Activated naive CD4-positive, alpha-beta T cell treated with anti-CD3 and anti-CD28 coated beads, Interleukin-2, amount 10 ng/mL, durations not matched to agents 7 days and 5 days (primary cell): ENCODE measurements at places on chromosomes 13 and 19.

DNA sequence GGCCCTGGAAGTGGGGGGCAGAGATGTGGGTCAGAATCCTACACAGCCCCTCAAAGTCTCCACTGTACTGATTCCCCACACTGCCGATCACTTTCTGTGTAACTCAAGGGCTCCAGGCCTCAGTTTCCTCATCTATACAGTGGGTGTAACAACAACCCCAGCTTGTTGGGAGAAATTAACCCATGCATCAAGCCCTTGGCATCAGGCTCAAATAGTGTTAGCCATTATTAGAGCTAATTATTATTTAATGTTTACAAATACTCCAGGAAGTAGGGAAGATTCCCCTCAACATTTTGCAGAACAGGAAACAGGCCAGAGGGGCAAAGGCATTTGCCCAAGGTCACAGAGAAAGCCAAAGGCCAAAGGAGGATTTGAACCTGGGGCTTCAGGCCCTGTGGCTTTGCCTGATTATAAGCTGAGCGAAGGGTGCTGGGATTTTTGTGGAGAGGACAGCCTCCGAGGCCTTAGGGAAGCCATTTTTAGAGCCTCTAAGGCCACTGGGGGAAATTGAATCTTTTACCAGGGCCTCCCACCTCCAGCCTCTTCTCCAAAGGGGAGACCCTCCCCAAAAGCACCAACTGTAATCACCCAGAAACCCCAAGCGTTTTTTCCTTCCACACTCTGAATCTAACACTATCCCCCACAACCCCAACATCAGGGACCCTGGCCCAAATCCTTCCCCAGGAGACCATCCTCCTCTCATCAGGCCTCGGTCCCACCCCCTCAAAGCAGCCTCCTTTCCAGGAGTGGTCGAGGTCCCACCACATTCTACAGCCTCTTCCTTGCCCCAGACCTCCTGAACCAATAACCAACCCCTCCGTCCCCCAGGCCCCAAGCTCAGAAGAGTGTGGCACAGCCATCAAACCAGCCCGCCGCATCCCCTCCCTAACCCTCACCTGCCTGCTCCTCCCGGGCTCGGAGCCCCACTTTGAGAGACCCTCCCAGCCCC, 1.1 kb downstream of the FKBP8 start:
- H3K27me3 ChIP-seq = peaks cover 14% of the 10 kb centered on the region
- peaks cover 34% of the 10 kb centered on the region for H3K4me1 ChIP-seq
- H3K27ac ChIP-seq = peak overlapping the region; percentile 88
- H3K36me3 ChIP-seq = peaks cover 16% of the 10 kb centered on the region

DNA sequence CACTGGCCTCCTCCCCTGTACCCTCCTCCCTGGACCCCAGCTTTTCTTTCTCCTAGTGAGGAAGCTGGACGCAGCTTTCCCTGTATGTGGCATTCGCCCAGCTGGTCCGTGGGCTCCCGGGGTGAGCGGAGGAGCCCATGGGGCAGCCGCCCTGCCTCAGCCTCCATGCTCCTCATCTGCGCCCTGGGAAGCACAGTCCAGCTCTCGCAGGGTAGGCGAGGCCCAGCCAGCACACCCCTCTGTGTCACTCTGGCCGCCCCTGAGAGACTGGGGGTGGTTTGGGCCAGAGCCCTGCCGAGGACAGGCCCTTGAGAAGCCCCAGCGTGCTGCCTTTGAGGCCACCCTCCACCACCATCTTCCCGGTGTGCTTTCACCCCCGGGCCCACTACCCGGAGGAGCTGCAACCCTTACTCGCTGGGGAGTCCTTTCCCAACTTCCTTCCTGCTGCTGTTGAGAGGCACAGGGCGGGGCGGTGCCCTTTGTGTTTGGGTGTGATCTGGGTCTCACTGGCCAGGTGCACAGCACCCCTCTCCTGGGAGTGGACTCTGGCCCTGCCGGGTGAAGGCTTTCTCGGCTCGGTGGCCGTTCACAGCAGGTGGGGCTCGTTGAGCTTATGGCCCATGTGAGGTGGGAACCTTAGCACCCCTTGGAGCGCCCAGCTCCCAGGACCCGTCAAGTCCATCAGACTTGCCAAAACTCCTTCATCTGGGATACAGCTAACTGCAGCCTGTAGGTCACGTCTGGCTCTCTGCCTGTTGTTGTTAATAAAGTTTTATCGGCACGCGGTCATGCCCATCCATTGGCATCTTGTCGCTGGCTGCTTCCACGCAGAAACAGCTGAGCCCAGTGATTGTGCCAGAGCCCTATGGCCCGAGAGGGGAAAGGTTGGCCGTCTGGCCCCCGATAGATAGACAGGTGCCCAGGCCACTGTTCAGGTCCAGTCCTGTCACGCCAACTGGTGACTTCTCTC, 3.2 kb downstream of the NCLN start:
- H3K36me3 ChIP-seq = peaks cover 26% of the 10 kb centered on the region
- peaks cover 4% of the 10 kb centered on the region for H3K27me3 ChIP-seq
- peaks cover 49% of the 10 kb centered on the region for H3K4me1 ChIP-seq
- H3K27ac ChIP-seq = peak overlapping the region; percentile 71
- DNase-seq = peak; percentile 33

- no peak for DNase-seq
- no peak overlapping the region for H3K4me3 ChIP-seq
- H3K36me3 ChIP-seq = peaks cover 2% of the 10 kb centered on the region
Measured at GRCh38 chr19:39819786-39820185, 14.2 kb downstream of the DYRK1B start.

GRCh38 chr13:98004107-98004506, 50.6 kb downstream of the IPO5 start:
- H3K27ac ChIP-seq = no peak overlapping the region
- H3K36me3 ChIP-seq = peaks cover 50% of the 10 kb centered on the region
- no peaks in the 10 kb centered on the region for H3K27me3 ChIP-seq
- H3K4me1 ChIP-seq = no peaks in the 10 kb centered on the region
- no peak for DNase-seq
- no peak overlapping the region for H3K4me3 ChIP-seq

DNA sequence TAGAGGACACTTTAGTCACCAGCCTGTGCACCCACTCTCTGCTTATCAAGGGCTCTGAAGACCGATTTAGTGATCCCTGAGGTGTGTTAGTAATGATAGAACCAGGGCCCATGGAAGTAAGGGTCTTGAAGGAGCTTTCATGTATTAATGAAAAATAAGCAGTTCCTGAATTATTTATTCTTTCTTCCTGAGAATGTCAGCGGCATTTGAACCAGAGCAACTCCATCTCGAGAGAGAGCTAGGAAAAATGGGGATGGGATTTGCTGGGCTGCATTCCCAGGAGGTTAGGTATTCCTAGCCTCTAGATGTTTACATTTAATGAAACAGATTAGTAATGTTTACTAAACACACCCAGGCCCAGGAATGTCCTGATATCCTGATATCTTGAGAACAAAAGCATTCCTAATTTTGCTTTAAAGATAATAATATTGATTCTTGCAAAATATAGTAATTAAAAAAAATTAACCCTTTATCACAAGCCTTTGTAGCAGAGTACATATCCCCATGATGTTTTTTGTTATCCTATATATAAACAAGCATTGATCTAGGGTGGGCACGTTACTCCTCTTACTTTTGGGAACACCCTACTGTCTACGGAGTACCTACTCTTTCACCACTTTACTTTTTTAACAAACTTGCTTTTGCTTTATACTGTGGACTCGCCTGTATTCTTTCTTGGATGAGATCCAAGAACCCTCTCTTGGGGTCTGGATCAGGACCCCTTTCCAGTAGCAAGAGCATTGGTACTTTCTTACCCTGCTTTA, 63.1 kb downstream of the COG3 start:
- no peak overlapping the region for H3K4me3 ChIP-seq
- H3K27me3 ChIP-seq = no peaks in the 10 kb centered on the region
- no peak for DNase-seq
- H3K4me1 ChIP-seq = no peaks in the 10 kb centered on the region
- peaks cover 40% of the 10 kb centered on the region for H3K36me3 ChIP-seq

DNA sequence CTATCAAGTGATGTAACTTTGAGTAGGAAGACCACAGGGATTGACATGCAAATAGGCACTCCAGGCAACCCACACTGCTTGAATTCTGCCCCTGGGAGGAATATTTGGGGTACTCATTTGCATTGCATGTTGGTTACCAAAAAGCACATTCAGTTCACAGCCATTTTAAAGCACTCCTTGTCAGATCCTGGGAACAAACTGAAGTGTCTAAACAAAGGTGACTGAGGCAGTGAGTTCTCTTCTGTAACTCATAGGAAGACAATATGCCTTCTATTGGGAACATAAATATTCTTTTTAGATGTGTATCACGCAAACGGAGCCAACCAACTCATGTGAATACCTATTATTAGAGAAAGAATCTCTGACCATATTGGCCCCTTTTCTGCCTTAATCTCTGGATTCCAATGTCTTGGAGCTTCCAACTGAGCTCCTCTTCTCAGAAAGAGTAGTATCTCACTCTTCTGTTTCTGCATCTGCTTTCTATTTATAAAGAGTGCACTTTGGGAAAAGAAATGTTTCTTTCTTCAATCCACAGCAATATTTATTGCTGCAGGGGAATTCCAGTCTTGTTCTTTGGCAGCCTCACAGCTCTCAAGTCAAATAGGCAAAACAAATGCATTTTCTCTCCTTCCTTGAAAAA, 125.7 kb upstream of the NBEA start:
- H3K4me1 ChIP-seq = no peaks in the 10 kb centered on the region
- no peak overlapping the region for H3K4me3 ChIP-seq
- DNase-seq = no peak
- no peaks in the 10 kb centered on the region for H3K36me3 ChIP-seq
- H3K27ac ChIP-seq = no peak overlapping the region

DNA sequence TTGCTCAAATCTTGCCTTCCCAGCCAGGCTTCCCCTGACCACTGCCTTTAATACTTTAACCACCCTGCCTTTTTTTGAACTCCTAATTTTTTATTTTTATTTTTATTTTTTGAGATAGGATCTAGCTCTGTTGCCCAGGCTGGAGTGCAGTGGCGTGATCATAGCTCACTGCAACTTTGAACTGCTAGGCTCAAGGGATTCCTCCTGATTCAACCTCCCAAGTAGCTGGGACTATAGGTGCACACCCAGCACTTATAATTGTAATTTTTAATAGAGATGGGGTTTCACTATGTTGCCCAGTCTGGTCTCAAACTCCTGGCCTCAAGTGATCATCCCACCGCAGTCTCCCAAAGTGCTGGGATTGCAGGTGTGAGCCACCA, 21.7 kb upstream of the FBXO27 start:
- no peaks in the 10 kb centered on the region for H3K36me3 ChIP-seq
- H3K27me3 ChIP-seq = peaks cover 8% of the 10 kb centered on the region
- H3K4me1 ChIP-seq = no peaks in the 10 kb centered on the region
- no peak overlapping the region for H3K4me3 ChIP-seq
- DNase-seq = no peak

DNA sequence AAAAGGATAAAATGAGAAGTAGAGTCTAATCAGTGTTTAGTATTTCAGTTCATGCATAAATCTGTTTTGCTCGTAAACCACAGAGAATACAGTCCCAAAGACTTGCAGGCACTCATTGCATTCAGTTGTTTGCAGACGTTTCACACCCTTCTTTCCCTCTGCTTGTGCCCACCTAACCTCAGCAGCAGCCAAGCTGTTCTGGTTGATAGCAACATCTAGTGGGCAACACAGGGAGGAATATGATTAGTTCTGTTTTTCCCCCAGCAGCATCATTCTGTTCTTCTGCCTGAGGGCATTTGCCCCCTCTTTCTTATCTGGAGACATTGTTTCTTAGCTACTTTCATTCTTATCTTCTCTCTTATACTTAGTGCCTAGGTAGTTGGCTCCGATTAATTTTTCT, 135.6 kb downstream of the PAN3 start:
- H3K36me3 ChIP-seq = peaks cover 41% of the 10 kb centered on the region
- no peak overlapping the region for H3K4me3 ChIP-seq
- no peaks in the 10 kb centered on the region for H3K27me3 ChIP-seq
- peaks cover 5% of the 10 kb centered on the region for H3K4me1 ChIP-seq
- no peak overlapping the region for H3K27ac ChIP-seq

- H3K4me3 ChIP-seq = no peak overlapping the region
- no peaks in the 10 kb centered on the region for H3K36me3 ChIP-seq
- no peak overlapping the region for H3K27ac ChIP-seq
- no peak for DNase-seq
- H3K27me3 ChIP-seq = no peaks in the 10 kb centered on the region
Measured at GRCh38 chr13:68690567-68690966, 1417.1 kb upstream of the ATXN8OS start.

- H3K4me3 ChIP-seq = no peak overlapping the region
- H3K36me3 ChIP-seq = peaks cover 39% of the 10 kb centered on the region
- no peak for DNase-seq
- no peak overlapping the region for H3K27ac ChIP-seq
- no peaks in the 10 kb centered on the region for H3K4me1 ChIP-seq
Measured at GRCh38 chr13:98846986-98847385, 94.5 kb upstream of the SLC15A1 start.

GRCh38 chr13:100522618-100523309, 65.8 kb downstream of the GGACT start:
- no peak overlapping the region for H3K4me3 ChIP-seq
- no peak for DNase-seq
- peaks cover 22% of the 10 kb centered on the region for H3K4me1 ChIP-seq
- no peaks in the 10 kb centered on the region for H3K27me3 ChIP-seq

GRCh38 chr19:49331616-49332055, 3.6 kb upstream of the CD37 start:
- DNase-seq = peak; percentile 76
- H3K27me3 ChIP-seq = no peaks in the 10 kb centered on the region
- H3K4me1 ChIP-seq = peaks cover 76% of the 10 kb centered on the region

- peak overlapping the region; percentile 97 for H3K27ac ChIP-seq
- peaks cover 12% of the 10 kb centered on the region for H3K36me3 ChIP-seq
- H3K4me3 ChIP-seq = peak overlapping the region; percentile 96
Measured at GRCh38 chr13:39037410-39037879, 444 bp downstream of the PROSER1 start.

GRCh38 chr19:42269478-42270345, 660 bp downstream of the CIC start:
- no peaks in the 10 kb centered on the region for H3K27me3 ChIP-seq
- H3K4me3 ChIP-seq = no peak overlapping the region

DNA sequence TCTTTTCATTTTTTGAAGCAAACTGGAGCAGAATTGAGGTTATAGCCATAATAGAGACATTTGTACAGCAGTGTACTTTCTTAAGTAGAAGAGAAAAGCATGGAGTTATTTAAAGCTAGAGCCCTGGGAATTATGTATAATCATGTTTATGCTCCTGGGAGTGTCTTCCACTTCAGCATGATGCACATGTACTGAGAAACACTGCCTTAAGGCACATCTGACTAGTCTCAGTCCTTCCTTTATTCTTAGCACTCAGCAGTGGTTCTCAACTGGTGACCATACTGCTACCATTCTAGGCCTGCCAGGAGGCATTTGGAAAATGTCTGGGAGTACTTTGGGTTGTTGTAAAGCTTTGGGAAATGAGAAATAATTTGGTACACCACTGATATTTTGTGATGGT, 45.8 kb downstream of the VWA8 start:
- no peak for DNase-seq
- no peaks in the 10 kb centered on the region for H3K27me3 ChIP-seq
- H3K27ac ChIP-seq = no peak overlapping the region
- H3K36me3 ChIP-seq = peaks cover 20% of the 10 kb centered on the region
- H3K4me1 ChIP-seq = peaks cover 43% of the 10 kb centered on the region

DNA sequence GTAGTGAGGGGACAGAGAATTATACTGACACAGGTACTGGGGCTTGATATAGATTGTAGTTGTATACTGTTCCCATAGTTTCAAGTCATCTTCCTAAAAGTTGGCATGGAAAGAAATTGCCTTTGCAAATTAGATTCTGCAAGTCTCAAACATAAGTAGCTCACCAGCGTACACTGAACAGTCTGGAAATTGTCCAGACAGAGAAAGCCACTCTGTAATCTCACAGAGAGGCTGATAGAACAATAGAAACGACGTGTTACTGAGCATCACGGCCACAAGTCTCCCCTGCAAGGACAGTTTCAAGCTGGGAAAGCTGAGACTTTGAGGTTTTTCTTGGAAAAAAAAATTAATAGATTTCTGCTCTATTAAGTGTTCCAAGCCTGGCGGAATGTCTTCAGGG, 228.6 kb downstream of the DNAJC15 start:
- no peak overlapping the region for H3K27ac ChIP-seq
- H3K27me3 ChIP-seq = peaks cover 8% of the 10 kb centered on the region
- no peaks in the 10 kb centered on the region for H3K36me3 ChIP-seq
- no peak for DNase-seq
